Renal cortical epithelial cell (primary cell): ENCODE measurements at places on chromosomes 12 and 14.

GRCh38 chr14:102080183-102081080 lies 6.4 kb downstream of the HSP90AA1 start:
- no peak for DNase-seq

- no peak for DNase-seq
Observed at GRCh38 chr12:8648576-8649205, 13.9 kb downstream of the MFAP5 start.

- DNase-seq = no peak
Observed at GRCh38 chr14:62657376-62657775, 387.9 kb downstream of the KCNH5 start.

DNA sequence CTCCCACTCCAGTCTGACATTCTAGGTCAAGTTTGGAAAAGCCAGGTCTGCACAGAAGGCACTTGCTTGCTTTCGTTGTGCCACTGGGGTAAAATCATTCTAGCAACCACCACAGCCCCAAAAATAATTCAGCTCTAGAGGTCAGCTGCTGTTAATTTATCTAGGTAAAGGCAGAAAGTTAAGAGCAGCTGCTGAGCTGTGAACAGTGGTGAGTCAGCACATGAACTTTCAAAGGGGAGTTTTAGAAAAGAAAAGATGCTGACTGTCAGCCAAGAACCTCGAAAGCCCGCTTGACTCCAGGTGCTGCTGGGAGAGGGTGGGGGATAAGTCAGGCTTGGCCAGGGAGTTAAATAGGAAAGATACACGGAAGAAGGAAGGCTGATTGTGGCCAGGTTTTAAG lies 12.7 kb downstream of the CCDC197 start:
- peak; percentile 91 for DNase-seq

- no peak for DNase-seq
Observed at GRCh38 chr14:31170411-31170810, 37.2 kb downstream of the HECTD1 start.

DNA sequence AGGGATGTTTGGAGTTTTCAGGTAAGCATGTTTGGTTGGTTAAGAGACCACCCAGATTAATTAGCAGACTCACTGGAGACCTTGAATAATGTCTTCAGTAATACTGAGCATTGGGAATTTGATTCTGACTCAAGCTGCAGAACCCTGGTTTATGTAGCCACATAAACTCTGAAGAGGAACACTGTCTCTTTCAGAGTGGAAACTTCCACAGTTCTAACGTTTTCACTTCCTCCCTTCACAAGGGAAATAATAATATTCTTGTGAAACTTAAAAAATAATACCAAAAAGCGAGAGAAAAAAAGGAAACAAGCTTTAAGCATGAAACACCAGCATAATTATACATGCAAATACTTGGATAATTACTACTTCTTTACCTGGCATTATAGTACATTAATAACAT lies 40.0 kb upstream of the ST8SIA1 start:
- DNase-seq = no peak

GRCh38 chr14:104266631-104267575 lies 128.5 kb downstream of the KIF26A start:
- DNase-seq = no peak

DNA sequence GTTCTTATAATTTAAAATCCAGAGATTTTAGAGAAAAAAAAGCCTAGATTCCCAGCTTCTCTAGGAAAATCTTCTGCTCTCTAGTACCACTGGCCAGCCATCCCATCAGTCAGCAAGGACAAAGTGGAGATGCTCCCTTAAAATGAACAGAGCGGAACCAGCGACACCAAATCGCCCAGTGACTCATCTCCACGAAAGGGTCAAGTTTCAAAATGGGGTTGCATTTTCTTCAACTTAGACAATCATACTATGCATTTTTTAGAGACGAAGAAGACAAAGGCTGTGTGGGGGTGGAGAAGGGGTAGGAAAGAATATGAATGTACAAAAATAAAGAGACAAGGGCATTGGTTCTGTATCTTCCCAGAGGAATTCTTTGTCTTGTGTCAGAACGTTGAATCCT lies 212.0 kb downstream of the SLC15A4 start:
- DNase-seq = no peak

DNA sequence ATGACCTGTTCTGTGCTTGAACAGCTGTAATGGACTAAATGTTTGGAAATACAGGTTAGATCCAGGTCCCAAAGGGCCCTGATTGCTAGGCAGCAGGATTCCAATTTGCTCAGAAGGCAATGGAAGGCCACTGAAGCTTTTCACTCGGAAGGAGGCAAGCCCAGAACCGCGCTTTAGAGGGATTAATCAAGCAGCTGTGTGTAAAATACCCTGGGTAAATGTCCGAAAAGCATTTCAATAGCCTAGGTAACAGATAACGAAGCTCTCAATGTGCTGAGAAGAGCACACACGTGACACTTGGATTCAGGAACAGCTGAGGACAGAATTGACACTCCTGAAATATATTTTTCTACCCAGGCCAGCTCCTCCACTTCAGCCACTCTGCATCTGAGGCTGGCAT lies 436.1 kb downstream of the TMEM132D start:
- DNase-seq = no peak

DNA sequence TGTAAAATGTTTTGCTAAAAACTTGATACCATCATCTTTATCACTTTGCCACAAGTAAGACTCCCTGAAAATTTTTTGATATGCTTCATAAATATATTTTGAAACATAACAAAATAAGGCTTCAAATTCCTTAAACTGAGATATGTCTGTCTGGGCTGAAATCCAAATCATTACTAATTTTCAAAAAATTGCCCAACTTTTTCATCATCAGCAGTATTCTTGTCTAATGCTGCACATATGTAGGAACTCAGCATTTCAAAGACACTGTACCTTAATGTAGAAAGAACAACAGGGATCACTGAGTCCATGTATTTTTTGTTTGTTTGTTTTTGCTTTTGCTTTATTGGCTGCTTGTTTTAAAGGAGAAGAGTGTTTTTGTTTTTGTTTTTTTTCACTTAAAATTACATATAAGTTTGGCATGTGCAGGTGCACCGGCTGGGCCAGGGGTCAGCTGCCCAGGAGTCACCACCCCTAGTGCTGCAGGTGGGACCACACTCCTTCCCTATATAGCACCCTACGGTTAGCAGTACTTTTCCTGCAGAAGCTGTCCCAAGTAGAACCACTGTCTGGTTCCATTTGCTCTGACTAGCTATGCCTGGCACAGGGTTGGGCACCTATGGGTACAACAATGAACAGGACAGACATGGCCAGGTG lies 231.2 kb downstream of the PIK3C2G start:
- DNase-seq = no peak
